DMS153 (cell line): ENCODE measurements at places on chromosomes 5 and 9.

DNA sequence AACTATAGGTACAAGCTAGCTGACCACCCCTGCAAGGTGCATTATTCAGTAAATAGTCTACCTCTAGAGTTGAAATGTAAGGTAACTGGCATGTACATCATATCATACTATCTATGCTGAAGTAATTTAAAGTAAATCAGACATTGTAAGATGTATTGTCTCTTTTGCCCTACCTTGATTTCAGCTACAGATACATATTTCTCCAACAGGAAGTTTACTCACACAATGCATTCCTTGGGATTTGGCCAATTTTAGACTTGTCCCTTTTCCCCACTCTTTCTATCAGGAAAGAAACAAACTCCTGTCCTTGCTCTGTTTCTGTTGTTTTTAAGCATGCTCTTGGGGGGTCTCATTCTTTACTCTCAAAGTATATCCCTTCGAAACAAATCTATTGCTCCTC lies 58.5 kb upstream of the TSLP start:
- DNase-seq: no peak

DNA sequence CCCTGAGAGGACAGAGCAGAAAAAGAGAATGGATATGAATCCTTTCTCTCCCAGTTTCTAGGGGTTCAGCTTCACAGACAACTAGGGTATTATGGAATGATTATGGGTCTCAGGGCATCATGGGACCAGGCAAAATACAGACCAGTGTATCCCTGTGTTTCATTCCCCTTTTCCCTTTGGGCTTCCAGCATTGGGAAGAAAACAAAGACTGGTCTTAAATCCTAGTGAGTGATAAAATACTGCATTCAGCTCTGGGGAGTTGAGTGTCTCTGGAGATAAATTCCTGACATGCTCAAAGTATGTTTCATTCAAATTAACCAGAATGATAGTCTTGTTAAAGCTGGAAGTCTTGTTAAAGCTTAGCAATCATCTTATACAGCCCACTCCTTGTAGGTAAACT lies 2.4 kb upstream of the POU4F3 start:
- no peak for DNase-seq

GRCh38 chr5:56633950-56634349 lies 181.4 kb upstream of the MAP3K1 start:
- no peak for DNase-seq

DNA sequence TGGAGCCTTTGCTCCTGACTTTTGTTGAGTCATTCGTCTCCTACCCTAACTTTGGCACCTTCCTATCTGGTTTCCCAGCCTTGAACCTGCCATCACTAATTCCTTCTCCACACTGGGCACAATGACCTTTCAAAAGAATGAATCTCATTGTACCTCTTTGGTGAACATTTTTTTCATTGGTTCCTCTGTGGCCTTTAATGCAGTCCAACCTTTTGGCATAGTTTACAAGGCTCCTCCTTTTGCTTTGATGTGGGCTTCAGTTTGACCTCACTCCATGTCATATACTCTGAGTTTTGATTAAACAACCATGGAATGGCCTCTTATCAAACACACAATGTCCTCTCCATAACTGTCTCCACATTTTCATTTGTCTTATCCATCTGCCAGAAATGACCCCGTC lies 14.5 kb upstream of the ROPN1L start:
- DNase-seq: no peak

GRCh38 chr9:22064957-22065356 lies 55.9 kb upstream of the CDKN2B start:
- DNase-seq: no peak

DNA sequence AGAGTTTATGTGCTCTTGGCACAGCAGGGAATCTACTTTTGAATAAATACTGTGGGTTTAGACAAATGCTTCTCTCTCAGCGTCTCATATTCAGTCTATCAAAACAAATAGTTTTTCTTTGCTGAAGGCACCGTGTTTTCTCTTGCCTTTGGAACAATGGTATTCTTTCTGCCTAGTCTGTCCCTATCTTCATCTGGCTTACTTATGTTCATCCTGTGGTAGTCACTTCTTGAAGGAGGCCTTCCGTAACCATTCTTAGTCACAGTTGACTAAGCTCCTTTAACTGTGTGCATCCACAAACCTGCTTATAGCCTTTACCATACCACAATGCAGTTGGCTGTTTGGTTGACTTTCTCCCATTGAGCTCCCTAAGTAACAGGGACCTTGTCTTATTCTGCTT lies 45.9 kb downstream of the LARP1 start:
- DNase-seq: no peak

GRCh38 chr5:158940977-158941376 lies 158.7 kb downstream of the EBF1 start:
- no peak for DNase-seq

DNA sequence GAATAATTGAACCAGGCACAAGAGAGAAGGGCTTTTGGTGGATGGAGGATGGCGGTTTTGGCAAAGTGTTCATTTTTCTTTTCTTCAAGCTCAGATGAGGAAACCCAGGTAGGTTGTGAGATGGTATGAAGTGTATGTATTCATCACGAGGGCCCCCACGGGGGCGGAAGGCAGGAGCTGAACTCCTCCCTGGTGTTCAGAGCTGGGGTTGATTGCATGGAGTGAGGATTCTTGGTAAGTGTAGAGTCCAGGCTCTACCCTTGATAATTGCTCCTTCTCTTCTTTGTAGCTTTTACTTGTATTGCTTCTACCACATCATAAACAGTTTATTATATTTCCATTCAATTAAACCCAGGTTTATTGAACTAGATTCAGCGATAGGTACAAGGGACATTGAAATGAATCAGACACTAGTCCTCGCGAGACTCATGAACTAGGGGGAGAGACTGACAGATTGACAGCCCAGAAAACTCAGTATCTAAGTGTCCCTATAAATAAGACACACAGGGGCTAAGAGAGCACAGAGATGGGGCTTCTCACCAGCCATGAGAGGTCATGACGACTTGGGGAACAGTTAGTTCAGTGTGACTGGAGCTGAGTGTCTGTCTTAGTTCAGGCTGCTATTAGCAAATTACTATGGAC lies 116.7 kb upstream of the KLF4 start:
- DNase-seq: no peak
